NCI-H446 (cell line): ENCODE measurements at places on chromosomes 4 and X.
A peak's percentile ranks its signal among the peaks of the same experiment; 100 is the strongest.

GRCh38 chr4:162241857-162242256 is 78.1 kb upstream of the FSTL5 start:
- DNase-seq: no peak

DNA sequence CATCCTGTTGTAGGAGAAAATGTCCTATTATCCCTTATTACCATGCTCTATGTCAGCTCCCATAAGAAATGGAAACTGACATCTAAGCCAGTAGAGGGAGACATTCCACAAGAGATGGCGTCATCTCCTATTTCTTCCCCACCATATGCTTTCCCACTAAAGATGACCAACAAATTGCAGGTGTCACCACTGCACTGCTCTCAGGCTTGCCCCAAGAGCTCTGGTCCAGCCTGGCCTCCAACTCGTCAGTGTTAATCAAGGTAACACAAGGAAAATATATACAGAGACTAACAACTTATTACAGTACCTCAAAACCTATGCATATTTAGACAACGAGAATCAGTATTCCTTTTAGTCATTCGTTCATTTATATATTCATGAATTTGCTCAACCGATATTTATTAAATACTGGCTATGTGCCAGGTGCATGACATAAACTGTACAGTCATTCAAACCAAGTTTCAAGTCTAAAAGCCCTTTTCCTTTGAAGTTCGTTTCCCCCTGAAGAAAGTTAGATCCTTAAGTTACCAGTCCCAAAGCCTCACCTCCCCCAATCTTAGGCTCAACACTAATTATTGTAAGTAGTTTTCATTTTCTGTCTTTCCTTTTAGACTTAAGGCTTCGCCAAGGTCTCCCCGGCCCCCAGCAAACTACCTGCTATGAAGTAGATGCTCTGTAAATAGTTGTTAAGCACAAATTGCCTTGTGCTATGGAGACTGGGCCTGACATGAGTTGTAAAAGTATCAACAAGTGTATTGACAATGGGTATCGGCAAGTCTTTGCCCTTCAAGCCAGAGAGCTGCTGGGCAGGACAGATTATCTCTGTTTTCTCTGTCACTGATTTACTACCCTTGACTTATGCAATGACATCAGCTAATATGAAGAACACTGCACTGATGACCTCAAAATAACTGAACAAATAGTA is 3.1 kb upstream of the FGB start:
- DNase-seq: peak; percentile 10

DNA sequence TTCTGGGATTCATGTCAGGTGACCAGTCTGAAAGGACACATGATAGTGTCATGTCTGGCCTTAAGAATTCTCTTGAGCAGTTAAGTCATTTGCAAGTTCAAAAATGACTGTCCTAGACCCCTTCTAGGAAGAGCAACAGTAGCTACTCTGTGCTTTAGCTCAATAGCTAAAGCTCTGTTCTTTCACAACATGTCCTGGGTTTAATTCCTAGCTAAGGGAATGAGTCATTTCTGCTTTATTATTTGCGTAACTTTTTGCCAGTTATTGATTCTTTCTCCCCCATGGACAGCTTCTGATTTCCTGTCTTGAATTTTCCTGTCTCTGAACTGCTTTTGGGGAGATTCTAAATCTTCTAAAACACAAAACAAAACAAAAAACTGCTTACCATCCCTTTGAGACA is 1055.8 kb upstream of the DIAPH2 start:
- DNase-seq: no peak

DNA sequence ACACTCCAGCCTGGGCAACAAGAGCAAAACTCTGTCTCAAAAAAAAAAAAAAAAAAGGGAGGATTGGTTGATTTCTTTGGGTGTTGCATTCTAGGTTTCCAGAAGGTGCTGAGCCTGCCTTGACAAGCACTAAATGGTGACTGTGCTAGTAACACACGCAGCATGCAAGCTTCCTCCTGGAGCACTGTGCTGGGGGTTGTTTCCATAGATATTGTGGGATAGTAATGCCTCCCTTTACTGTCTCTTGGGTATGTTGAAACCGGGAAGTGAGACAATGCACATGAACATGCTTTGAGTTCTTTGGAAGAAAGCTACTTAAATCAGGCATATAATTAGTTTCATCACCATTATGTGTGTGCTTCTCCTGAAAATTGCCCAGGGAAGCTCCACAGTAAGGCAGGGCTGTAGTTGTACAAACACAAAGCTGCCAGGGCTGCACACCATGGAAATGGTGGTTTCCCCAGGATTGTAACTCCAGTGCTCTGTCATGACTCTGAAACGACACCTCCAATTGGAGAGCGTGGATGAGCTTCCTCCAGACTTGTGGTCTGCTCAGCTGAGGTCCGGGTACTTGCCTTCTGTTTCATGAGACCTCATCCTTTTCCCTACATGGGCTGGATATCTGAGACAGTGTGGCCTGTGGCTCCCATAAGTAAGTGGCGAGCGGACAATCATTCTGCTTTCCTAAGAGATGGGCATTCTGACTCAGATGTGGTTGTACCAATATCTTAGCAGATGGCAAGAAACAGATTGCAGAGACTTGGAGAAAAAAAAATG is 31.5 kb upstream of the STOX2 start:
- DNase-seq: no peak

- no peak for DNase-seq
These were observed 831.9 kb downstream of the TRIML1 start for GRCh38 chr4:188971125-188971524.

- DNase-seq: no peak
These were observed 1564.8 kb downstream of the RPA4 start for GRCh38 chrX:98448524-98448923.

- no peak for DNase-seq
These were observed 30.9 kb downstream of the RWDD4 start for GRCh38 chr4:183627979-183628588.

DNA sequence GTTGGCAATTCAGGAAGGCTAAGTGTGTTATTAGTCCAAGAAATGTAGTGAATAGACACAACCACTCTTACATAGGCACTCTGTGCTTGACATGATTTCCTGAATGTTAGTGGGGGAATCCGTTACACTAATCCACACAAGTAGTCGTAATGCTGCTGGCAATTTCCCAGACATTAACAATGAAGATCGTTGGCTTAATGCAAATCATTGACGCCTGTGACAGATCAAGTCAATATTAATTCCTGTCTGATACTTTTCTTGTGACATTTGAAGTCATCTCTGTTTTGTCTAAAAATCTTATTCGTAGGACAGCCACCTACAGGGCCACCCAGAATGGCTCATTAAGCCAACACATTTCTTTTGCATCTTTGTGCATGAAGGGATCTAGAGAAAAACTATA is 939.1 kb upstream of the FTHL17 start:
- DNase-seq: no peak

- peak; percentile 32 for DNase-seq
These were observed 935.2 kb downstream of the TRAM1L1 start for GRCh38 chr4:116150152-116150551.

DNA sequence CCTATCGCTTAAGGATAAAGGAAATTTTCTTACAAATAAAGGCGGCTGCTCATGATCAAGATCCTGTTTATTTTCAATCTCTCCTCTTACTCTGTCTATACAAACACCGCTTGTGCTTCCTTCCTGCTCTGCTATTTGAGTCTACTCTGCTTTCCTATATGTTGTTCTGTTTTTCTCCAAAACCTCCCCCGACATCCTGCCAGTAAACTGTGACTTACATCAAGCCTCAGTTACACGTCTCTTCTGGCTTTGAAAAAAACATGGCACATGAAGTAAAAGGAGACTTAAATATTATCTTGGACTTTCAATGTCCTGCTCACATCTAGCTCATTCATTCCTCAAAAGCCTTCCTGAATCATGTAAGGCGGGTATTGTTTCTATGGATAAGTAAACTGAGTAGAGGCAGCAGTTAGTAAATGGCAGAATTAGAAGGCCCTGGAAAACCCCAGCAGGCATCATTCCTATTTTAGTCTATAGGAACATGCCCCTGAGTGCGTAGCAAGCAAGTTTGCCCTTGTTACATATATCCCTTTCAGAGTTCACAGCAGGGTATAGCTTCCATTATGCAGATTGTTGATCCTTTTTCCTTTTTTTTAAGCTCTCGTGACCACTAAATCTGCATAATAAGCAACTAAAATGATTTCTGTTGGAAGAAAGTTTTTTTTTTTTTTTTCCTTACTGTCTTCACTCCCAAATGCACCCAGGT is 280.1 kb downstream of the RAPGEF2 start:
- no peak for DNase-seq

- DNase-seq: peak; percentile 52
These were observed 57.1 kb upstream of the PJA1 start for GRCh38 chrX:69222103-69223090.

- no peak for DNase-seq
These were observed 8.9 kb downstream of the SNX25 start for GRCh38 chr4:185218312-185218711.

GRCh38 chr4:148634476-148634875 is 192.3 kb upstream of the NR3C2 start:
- DNase-seq: no peak
